ENCODE measurements at places on chromosomes 6 and 20.

- no peak for DNase-seq
Measured at GRCh38 chr6:143276436-143276835, 174.1 kb downstream of the ADAT2 start.

DNA sequence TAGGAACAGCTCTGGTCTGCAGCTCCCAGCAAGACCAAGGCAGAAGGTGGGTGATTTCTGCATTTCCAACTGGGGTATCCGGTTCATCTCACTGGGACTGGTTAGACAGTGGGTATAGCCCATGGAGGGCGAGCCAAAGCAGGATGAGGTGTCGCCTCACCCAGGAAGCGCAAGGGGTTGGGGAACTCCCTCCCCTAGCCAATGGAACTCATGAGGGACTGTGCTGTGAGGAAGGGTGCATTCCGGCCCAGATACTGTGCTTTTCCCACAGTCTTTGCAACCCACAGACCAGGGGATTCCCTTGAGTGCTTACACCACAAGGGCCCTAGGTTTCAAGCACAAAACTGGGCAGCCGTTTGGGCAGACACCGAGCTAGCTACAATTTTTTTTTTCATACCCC, 21.8 kb downstream of the HDDC2 start:
- no peak for DNase-seq

DNA sequence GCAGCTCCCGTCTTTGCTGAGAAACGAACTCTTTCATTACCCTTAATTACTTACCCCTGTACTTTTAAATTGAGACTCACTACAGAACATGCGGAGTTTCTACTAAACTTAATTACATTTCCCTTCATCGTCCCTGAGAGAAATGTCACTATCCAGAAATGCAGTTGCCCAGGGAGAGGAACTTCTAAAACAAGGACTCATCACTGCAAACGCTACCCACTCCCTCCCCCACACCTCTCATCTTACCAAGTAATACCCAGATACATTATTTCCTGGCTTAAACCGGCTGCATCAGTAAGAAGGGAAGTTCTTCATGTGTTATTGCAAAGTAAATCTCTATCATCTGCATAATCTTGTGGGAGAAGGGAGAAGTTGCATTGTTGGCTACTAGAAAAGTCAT, 138.3 kb downstream of the IPCEF1 start:
- no peak for DNase-seq

GRCh38 chr6:63864061-63864460, 228.5 kb downstream of the PHF3 start:
- DNase-seq, result no peak

- DNase-seq, result no peak
Measured at GRCh38 chr6:113381959-113382358, 475.2 kb upstream of the MARCKS start.

Data from Caki2 (cell line).